ENCODE measurements at places on chromosomes 1 and 21. TPM values are rescaled to one million over a fixed set of nuclear protein-coding genes. Genes with fewer than 3 reads are reported as not detected.

The AKT3 gene
- 55.0 TPM for total RNA-seq

- peaks cover 8% of the 10 kb centered on the region for H3K4me1 ChIP-seq
- no peak overlapping the region for H3K27ac ChIP-seq
- no peak for DNase-seq
- no peaks in the 10 kb centered on the region for H3K27me3 ChIP-seq
- H3K4me3 ChIP-seq: no peak overlapping the region
- no peaks in the 10 kb centered on the region for H3K36me3 ChIP-seq
Measured at GRCh38 chr1:230504310-230504709, 78.2 kb upstream of the PGBD5 start.

DNA sequence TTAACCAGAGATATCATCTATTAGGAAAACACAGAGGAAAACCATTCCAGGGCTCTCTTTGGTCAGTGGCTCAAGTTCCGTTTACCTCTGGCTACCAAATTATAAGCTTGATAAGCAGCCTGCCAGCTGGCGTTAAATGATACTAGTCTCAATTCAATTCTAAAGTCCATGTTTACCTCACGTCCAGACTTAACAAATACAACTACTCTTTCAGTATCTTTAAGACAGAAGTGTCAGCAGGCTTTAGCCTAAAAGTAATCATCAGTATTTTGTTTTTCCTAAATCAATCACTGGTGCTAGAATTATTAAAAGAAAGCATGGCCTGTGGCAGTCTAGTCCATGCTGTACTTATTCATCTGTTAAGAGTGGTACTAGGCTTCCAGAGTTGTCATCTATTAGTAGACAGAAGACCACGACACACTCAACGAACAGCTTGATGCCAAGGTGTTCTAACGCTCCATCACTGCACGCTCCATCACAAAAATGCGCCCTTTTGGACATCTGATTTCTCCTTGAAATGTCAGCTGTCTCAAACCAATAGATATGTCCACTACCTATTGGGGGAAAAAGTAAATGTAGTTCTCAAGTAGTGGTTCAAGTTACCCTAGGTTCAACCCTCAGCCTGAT, 1.5 kb downstream of the IVNS1ABP start:
- H3K27me3 ChIP-seq: no peaks in the 10 kb centered on the region
- H3K36me3 ChIP-seq: peaks cover 36% of the 10 kb centered on the region
- H3K4me3 ChIP-seq: peak overlapping the region; percentile 91
- peaks cover 45% of the 10 kb centered on the region for H3K4me1 ChIP-seq

- H3K4me1 ChIP-seq: no peaks in the 10 kb centered on the region
- H3K36me3 ChIP-seq: peaks cover 54% of the 10 kb centered on the region
- no peak overlapping the region for H3K4me3 ChIP-seq
- no peak overlapping the region for H3K27ac ChIP-seq
Measured at GRCh38 chr1:9361630-9362260, 69.1 kb downstream of the SPSB1 start.

All from SJSA1 (cell line).